ENCODE measurements at places on chromosomes 3 and 15.

DNA sequence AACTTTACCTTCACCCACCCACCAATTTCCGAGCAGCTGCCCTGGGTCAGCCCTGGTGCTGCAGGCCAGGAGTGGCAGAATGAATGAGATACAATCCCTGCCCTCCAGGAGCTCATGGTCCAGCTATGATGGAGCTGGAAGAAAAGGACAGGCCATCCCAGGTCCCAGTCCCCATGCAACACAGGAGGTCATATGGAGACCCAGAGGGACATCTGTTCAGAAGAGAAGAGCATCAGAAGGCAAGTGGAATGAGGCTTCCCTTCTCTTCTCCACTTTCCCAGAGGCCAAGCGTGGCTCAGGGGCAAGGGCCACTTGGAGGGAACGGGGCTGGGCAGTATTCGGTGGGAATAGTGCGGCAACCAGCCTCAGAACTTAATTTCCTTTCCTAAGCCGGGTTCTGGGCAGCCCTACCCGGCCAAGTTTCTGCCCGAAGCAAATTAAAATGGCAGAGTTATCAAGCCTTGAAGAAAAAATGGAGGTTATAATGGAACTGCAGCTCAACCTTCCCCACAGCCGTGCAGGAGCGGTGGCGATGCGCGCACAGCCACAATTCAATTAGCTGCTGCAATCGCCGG, 35.9 kb downstream of the TLE3 start:
- DNase-seq: no peak

DNA sequence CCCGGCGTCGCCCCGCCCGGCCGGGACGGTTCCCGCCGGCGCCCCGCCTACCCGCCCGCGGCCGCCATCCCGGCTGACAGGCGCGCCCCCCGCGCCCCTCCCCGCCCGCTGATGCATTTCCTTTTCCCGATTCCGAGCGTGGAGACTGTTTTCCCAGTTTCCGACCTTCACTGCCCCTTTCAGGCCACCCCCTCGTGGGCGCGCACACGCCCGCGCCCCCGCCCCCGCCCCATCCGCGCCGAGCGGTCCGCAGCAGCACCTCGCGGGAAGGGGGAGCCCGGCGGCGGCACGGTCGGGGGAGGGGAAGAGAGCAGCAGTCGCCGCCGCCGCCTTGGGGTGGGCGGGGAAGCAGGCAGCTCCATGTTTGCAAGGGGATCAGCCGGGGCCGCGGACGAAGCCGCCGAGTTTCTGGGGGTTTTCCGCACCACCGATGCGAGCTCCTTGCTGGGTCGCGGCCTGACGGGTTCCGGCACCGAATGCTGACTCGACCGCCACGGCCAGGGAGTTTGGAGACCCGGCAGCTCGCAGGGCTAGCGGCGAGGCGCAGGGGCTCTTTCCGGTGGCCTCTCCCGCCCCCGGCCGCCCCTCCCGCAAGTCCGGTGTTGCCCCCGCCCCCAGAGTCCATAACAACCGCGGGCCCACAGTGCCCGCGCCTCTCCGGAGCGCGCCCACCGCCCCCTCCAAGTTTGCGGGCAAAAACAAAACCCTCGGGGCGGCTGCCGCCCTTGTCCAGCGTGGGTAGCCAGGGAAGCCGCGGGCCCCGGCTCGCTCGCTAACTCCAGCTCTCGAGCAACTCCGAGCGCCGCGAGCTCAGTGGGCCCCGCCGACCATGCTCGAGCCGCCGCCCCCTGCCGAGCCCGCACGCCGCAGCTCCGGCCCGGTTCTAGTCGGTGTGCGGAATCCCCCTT, 3.2 kb upstream of the SIN3A start:
- DNase-seq: no peak

- no peak for DNase-seq
Measured at GRCh38 chr15:49301562-49301961, 121.5 kb upstream of the FGF7 start.

DNA sequence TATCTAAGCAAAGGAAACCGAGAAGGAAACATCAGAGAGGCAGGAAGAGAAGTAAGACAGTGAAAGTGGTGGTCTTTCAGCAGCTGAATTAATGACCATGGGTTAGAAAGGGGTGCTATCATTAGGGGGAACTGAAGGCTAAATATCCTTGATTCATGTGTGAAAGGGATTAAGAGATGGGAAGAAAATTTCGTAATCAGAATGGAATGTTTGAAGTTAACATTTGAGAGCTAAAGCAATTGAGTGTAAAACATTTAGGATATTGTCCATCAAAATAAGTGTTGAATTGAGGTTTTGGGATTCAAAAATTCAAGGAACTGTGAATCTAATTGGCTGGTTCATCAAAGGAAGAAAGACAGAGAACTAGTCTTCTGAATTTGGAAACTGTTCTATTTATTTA, 4.1 kb upstream of the ECT2 start:
- peak; percentile 52 for DNase-seq

DNA sequence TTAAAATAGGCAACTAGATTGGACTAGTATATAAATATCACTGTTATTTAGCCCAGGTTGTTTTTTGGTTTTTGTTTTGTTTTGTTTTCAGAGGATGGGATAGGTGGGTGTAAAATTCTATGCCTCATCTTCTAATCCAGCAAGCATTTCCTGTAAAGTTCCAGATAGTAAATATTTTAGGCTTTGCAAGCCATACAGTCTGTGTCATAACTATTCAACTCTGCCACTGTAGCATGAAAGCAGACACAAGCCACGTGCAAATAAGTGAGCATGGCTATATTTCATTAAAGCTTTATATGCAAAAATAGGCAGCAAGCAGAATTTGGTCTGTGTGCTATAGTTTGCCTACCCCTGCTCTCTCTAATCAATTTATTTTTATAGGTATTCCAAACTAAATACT, 657.3 kb upstream of the TGFBR2 start:
- peak; percentile 34 for DNase-seq

DNA sequence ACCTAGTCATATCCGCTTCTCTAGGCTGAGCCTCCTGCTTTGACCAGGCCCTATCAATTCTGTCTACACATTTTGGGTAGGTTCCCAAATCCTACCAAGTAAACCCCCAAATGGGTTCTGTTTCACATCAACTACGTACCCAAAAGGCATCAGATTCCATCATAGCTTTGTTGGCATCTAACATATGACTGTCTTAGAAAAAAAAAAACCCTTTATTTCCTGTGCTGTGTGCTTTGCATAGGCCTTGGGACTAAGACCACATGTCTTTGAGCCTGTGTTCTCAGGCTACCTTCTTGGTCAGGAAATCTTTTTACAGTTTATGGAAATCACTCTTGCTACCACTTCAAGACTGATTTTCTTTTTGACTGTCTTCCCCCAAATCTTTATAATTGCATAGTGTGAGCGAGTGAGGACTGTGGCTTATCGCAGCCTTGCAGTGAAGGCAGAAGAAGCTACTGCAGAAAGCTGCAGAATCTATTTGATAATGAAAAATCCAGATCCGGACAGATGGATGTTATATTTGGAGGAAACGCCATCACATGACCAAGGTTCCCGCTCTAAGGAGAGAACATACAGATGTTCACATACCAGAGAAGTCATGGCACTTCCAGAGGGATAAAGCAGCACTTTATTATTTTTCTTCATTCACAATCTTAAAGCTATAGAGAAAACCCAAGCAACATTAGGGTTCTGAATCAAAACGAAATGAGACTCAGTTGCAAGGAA, 111.2 kb downstream of the EOMES start:
- no peak for DNase-seq

GRCh38 chr15:48176957-48177356, 1.1 kb downstream of the MYEF2 start:
- no peak for DNase-seq

DNA sequence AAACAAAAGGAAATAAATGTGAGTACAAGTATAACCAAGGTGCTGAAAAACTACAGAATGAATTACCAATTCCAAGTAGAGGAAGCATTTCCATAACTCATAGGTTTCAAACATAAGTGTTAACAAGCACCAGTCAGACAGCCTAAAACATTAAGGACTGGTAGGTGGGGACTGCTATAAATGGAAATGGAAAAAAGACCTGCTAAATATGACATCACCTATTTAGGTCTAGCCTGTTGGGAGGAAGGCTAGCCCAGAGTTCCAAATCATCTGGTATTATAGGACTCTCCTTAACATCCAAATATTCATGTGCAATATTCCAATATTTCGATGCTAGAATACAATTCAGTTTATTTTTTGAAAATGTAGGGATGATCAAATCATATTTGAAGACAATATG, 560.0 kb downstream of the ROBO2 start:
- DNase-seq: no peak

GRCh38 chr3:33260104-33260503, 17.1 kb upstream of the FBXL2 start:
- DNase-seq: no peak

GRCh38 chr3:135865085-135865484, 100.4 kb upstream of the PPP2R3A start:
- peak; percentile 38 for DNase-seq

- no peak for DNase-seq
Measured at GRCh38 chr3:163533381-163533780, 1544.9 kb downstream of the SI start.

GRCh38 chr3:194905696-194906095, 220.0 kb downstream of the FAM43A start:
- DNase-seq: peak; percentile 50

DNA sequence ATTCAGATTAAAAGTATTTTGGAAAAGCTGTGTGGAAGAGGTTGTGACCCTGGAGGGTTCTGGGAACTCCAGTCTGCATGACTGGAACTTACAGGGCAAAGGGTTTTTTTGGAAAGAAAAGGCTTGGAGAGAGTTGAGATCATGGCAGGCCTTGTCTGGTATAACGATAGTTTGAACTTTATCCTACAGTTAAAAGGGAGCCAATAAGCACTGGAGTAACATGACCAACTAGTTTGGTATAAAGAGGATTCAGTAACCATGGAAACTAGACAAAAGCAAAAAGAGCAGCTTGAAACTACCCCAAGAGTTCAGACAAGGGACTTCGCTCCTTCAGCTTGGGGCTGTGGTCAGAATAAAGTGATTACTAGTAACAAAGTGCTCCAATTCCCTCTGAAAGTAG, 151.2 kb upstream of the TMCO5A start:
- no peak for DNase-seq

DNA sequence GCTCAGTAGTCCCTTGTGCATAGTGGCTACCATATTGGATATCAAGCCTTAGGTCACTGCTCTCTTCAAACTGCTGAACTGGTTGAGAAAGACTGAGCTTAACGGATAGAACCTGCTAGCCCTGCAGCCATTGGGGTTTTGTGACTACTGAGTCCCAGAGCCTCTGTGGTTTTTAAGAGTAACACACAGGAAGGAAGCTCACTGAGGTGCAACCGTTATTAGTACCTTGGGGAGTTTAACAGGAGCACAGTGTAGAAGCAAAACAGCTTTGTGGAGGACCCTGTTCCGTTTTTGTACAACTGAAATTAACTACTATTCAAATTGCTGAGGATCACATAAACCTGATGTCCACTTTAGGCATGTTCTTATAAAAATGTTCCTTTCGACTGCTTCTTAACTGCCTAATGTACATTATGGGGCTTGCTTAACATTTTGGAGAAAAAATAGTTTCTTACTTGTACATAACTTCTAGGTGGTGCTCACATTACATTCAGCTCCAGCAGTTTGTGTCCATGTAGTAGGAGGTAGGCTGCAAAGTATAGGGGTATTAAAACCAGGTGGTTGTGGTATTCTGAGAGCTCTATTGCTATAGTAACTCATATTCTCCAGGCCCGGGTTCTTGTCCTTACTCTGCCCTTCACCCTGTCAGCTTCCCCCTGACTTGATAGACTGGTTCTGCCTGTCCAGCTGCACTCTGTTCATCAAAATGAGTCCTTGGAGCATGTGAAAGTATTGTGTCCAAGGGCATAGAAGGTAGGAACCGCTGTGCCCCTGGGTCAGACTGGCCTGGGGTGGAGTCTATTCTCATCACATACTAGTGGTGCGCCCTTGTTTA, 17.3 kb downstream of the PXK start:
- no peak for DNase-seq

DNA sequence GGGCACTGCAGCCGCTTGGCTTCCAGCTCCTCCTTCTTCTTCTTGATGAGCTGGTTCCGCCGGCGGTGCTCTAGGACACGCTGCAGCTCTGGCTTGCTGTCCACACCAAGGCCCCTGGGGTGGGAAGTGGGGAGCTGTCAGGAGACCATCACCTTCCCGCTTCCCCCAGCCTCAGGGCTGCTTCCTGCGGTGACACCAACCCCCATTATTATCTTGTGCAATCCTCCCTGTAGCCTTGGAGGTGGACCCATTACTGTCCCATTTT, 10.0 kb downstream of the FAM107A start:
- DNase-seq: no peak

DNA sequence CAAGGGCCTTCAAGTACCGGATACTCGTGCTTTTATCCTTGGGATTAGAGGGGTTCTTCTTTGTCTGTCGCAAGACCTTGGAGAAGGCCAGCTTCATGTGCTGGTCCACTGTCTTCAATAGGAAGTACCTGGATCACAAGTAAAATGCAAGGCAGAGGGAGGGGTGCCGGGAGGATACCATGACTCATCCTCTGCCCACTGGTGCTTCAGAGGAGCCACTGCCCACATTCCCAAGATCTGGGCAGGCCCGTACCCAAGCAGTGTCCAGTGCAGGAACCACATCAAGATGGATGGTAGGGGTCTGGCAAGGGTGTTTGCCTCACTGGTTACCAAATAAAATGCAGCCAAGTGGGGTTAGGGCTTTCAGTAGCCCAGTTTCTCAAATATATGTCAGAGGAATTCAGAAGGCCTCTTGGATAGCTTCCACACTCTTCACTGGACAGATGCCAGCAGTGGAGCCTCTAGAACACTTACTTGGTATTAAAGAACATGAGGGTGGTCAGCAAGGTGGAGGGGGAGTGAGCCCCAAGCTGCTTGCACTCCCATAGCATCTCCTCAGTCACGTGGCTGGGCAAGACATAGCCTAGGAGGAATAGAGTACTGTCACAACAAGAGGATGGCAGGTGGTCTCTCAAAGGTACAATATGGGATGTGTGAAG, 3.6 kb upstream of the IMPDH2 start:
- DNase-seq: no peak

GRCh38 chr15:51348688-51349087, 7.2 kb downstream of the GLDN start:
- no peak for DNase-seq

- no peak for DNase-seq
Measured at GRCh38 chr3:76550522-76551201, 489.2 kb upstream of the ROBO2 start.

DNA sequence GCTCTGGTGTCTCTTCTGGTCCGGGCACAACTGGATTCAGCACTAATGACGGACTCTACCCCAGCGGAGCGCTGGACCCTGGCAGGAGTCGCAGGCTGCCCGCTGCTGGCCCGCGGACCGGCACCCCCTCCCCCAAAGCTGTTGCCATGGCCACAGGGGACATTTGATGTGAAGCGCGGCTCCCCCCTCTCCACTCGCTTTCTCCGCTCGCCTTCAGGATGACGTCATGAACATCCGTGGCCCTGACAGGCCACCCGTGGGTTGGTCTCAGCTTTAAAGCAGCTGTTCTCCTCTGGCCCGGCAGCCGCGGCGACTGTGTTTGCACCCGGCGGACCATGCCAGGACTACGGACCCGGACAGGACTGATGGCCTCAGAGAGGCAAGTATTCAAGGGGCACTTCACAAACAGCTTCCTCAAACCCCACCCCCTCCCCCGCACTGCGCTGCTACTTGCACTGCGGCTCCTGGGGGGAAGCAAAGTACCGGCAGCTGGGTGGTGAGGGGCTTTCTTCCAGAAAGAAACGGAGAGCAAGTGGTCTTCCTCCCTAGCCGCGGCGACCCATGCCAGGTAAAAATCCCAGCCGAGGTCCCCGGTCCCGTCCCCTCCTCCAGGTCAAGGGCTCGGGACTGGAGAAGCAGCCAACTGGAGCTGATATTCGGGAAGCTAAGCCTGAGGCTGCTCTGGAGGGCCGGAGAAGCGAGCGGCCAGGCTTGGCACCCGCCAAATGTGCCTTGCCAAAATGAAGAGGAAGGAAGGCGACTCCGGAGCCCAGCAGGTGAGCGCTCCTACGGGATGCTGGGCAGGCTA, 16.6 kb upstream of the AEN start:
- DNase-seq: no peak

GRCh38 chr3:158908187-158908734, 106.4 kb downstream of the MFSD1 start:
- peak; percentile 12 for DNase-seq

Measured in fibroblast of upper back skin (primary cell).